ENCODE measurements at places on chromosomes 12 and 14.

DNA sequence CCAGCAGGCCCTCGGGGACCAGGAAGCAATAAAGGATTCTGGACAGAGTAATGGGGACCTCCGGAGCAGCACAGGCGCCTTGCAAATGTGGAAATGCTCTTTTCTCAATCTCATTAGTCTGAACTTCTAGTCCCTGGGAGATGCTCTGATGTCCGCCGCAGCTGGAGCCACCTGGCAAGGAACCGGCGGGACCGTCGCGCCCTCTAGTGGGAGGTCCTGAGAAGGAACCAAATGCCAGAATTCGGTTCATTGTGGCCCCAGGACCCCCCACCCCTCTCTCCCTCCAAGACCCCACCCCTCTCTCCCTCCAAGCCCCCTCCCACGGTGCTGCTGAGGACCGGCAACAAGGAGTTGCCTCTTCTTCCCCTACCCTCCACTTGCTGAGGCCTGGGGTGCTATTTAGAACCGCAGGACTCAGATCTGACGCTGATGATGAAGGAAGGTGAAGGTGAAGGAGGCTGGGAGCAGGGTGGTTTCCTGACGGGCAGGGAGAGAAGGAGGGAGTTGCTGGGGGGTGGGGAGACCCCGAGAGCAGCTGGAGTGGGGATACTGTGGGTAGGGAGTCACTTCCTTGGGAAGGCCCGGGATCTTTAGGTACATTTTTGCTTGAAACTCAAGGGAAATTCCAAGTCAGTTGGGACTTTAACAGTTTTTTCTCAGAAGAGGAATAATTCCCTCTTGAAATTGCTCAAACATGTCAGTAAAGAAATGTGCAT, 42.5 kb downstream of the SMIM41 start:
- DNase-seq = peak; percentile 88

GRCh38 chr12:46218322-46219095, 50.3 kb downstream of the SLC38A1 start:
- DNase-seq = no peak

DNA sequence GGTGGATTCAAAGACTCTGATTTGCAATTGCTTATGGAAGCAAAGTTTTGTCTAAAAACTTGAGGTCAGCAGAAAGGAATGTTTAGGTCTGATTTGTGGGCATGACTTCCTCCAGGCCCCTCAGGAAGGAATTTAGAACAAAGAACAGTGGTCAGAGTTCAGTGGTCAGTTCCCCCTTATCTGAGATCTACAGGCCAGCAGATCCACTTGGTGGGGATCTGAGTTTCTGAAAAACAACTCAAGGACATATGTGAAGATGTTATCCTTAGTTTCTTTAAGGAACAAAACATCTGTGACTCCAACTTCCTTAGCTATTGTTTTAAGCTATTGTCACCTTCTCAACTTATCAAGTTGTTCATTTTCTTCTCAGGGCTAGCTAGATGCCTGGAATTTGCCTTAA, 28.0 kb upstream of the NAA30 start:
- DNase-seq = no peak

GRCh38 chr12:116406529-116406928, 129.0 kb upstream of the MED13L start:
- no peak for DNase-seq

GRCh38 chr12:131053567-131053966, 99.9 kb downstream of the ADGRD1 start:
- no peak for DNase-seq

DNA sequence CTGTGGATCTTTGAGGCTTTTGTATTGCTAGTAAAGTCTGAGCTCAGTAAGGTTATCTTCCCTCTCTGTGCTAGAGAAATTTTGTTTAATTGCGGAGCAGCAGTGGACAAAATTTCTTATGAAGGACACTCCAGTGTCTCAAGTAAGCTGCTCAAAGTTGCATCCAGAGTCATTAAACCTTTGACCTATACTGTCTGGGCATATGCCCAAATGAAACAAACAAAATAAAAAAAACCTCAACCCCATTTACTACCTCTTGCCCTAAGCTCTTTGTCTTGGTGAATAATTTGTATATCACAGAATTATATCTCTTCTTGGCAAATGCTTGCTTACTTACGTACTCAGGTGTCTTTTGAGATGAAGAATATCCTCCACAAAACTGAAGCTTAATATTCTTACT, 465.2 kb downstream of the SOX5 start:
- DNase-seq = no peak

DNA sequence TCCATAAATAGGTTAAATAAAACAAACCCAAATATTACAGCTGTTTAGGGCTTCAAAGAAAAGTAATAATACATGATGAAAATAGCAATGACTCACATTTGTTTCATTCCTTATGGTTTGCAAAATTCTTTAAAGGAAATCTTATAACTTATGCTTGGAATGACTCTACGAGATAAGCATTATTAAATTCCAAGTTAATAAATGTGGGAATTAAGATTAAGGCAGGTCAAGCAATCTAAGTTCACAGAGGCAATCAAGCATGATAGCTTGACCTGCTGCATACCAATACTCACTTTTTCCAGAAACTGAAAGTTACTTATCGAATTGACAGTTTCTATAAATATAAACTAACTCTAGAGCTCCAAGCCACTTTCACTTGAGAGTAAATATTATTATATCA, 1002.9 kb upstream of the SEL1L start:
- no peak for DNase-seq

DNA sequence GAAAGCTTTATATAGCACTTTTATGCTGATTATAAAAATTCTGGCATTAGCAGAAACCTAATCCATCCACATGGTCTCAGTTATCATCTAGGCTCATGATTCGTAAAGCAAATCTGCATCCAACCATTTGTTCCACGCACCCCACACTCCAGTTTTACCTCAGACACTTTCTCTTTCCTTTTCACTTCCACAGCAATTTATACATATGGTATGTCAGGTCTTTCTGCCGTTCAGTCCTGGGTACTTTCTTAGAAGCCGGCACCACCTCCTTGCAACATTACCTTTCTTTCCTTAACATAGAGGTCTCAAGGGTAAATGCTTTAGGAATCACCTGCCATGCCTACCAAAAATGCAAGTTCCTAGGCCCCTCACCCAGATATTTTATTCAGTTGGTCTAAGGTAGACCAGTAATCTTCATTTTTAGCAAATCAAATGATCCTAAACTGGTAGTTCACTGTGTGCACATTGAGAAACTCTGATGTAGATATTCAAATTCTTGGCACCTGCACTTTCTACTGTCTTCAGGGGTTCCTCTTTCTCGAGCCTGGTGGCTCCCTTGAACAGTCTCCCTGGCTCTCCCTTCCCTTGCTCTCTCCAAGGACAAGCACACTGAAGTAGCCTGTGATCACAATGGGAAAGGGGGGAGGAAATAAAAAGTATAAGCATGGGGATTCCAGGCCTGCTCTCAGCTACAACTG, 2.8 kb upstream of the KRAS start:
- no peak for DNase-seq

- DNase-seq = peak; percentile 86
Measured at GRCh38 chr12:96177013-96177412, 17.2 kb upstream of the ELK3 start.

DNA sequence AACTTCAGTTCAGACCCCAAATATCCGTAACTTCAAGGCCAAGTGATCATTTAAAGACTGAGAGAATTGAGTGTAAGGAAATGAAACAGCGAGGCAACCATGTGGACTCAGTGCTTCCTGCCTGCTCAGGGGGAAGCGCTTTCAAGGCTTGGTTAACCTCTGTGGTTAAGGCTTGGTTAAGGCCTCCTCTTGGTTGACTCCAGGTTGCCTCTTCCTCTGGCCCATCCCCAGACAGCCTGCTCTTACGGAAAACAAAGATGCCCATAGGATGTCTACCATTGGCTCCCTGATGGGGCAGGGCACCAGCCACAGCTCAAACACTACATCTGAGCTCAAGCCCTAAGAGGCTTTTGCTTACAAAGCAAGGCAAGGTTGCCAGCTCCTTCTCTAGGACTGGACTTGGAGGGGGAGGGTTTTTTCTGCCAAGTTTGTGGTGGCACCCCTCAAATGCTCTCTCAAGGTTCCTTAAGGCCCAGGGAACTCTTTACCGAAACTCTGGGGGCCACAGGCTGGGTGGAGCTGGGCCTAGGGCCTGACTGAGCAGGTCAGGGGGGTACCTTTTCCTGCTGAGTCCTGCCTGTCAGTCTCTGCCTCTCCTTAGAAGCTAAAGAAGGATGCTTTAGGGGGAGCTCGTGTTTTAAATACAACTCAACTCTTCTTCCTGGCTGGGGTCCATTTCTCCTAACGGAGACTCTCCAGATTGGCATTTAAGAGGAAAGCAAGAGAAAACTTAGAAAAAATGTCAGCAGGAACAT, 13.7 kb downstream of the COL2A1 start:
- DNase-seq = peak; percentile 70

DNA sequence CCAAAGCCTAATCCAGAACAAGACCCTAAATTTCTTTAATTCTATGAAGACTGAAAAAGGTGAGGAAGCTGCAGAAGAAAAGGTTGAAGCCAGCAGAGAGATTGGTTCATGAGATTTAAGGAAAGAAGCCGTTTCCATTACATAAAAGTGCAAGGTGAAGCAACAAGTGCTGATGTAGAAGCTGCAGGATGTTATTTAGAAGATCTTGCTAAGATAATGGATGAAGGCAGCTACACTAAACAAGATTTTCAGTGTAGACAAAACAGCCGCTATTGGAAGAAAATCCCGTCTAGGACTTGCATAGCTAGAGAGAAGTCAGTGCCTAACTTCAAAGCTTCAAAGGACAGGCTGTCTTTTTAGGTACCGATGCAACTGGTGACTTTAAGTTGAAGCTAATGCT, 65.4 kb upstream of the AMIGO2 start:
- no peak for DNase-seq

DNA sequence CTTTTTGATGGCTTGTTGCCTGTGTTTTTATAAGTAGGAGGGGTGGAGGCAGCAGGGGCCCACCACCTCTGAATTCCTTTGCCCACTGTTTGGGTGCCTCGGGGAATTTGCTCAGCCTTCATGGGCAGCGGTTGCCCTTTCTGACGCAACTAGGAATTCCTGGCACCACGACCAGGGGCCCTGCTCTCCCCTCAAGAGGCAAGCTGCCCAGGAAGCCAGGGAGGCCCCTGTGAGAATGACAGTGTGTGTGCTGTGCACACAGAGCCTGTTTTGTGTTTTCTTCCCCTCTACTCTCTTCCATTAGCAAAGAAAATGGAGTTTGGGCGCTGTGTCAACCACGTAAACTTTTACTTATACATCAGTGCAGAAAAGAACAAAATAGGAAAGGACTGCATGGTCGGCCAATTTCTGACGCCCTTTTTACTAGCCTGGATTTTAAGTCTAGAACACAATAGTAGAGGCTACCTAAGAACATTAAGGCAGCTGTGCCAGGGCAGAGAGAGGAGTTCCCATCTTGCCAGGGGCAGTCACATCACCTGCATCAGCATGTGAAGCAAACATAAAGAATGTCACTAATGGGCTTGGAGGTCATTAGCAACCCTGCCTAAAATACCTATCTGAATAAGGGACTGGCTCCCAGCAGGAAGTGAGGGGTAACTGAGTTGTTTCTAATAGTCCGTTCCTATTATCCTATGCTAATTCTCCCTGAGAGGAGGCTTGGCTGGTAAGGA, 17.9 kb upstream of the PTGR2 start:
- no peak for DNase-seq

DNA sequence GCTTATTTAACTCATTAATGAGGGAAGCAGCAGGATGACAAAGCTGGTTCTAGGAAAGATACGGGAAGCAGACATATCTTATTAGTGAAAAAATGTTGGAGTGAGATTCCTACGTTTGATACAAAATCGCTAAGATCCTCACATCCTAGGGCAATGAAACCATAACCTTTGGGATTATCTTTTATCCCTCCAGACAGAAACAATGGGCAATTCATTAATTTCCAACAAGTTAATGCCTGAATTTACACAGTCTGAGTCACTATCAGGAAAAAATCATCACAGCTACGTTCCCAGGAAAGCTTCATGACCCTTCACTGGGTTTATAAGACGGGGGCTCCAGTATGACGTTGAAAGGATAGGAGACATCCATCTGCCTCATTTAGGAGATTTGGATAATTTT, 45.0 kb downstream of the SLC24A4 start:
- DNase-seq = no peak

DNA sequence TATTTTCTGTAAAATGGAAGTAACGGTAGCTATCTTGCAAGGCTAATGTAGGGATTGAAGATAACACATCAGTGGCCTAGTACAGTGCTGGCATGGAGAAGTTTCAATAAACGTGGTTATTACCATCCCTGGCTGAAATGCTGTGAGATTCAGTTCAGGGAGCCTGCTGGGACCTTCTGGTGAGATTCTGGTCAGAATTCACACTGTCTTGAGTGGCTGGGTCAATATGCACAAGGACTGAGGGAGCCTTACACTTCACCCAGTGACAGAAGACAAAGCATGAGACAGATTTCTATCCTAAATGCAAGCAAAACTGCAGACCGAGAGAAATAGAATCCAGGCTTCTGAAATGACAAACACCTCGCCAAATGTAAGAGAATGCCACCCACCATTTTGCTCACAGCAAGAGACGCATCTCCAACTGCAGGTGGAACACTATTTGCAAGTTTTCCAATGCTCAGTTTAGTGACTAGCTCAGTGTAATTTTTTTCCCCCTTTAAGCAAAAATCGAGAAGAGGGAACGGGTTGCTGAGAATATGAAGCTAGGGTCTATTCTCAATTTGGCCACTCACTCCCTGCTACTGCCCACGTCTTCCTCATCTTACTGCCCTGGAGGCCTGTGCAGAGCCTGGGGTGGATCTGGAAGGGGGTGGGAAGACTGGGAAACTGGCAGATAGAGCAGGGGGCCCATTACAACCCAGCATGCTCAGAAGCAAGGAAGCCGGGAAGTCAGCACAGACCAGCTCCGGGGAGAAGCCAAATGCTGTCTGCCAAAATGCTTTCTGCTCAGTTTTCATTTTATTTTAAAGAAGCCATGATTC, 201.3 kb downstream of the TTC7B start:
- DNase-seq = no peak

DNA sequence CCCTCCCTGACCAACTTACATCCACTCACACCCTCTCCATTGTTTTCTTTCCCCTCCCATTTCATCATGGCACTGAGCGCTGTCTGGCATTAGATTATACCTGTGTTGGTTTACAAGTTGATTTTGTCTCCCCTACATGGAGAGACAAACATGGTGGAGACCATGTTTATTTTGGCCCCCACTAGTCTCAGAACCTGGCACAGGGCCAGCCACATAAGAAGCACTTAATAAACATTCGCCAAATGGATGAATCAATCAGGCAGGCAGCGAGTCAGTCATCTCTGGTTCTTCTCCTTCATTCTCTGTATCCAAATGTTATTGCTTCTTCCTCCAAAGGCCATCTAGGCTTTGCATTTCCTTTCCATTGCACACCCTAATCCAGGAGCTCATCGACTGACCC, 177.4 kb downstream of the DPF3 start:
- DNase-seq = peak; percentile 1

DNA sequence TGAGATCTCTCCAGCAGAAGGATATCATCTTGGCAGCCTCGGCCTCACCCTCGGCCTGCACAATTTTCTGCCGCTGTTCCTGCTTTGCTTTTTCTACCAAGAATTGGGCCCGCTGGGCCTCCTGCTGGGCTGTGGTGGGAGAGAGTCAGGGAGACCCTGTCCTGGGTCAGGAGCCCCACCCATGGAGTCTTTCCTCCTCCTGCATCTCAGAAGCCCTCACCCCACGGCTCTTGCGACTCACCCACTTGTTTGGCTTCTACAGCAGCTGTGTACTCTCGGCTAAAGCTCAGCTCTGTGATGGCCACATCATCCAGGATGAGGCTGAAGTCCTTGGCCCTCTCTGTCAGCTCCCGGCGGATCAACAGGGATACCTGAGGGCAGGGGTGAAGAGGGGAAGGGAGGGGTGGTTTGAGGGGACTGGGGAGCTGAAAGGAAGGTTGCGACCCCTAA, 2.8 kb downstream of the PHB2 start:
- DNase-seq = no peak
